ENCODE measurements at places on chromosomes 12 and 14. TPM values are rescaled to one million over a fixed set of nuclear protein-coding genes. Genes with fewer than 3 reads are reported as not detected.

DDIT3 gene
- 35.5 TPM for total RNA-seq

GRCh38 chr14:92421751-92422150, 91.8 kb upstream of the RIN3 start:
- no peak for DNase-seq

GRCh38 chr14:79018836-79019235, 848.7 kb downstream of the NRXN3 start:
- DNase-seq, result no peak

- DNase-seq, result no peak
Measured at GRCh38 chr14:22484632-22485031, 104.4 kb downstream of the DAD1 start.

GRCh38 chr12:93199831-93200236, 177.9 kb upstream of the NUDT4 start:
- no peak for DNase-seq

DNA sequence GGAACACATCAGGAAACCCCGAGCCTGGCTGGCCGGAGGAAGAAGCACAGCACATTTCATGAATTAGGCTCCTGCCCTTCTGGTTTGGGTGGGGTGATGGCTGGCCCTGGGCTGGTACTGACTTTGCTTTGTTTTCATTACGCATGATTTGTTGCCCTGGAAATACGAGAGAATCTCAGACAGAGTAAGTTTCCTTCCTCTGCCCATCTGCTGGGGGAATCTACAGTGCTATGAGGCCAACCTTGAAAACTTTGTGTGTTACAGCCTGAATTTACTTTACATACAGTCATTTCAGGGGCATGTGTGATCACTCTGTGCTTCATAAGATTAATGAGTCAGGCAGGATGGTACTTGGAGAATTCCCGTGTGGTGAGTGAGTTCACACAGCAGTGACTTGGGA, 20.5 kb upstream of the SLC5A8 start:
- DNase-seq, result no peak

DNA sequence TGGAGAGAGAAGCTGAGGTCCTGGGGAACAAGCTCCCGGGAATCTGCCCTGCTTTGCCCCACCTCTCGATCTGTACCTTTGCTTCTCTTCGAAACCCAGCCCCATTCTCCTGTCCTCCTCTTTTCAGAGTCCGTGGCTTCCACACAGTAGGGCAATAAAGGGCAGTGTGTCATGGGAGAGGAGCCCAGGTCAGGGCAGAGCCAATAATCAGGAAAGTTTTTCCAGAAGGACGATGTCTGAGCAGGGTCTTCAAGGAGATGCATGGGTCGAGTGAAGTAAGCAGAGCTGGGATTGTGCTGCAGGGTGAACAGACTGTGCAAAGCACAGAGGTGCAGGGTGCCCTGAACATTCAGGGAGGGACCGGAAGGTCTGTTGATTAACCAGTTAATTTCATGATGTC, 22.1 kb upstream of the SERPINA4 start:
- DNase-seq, result no peak

Data from thoracic aorta (tissue), 2 donors.